ENCODE measurements at places on chromosomes 3 and 15.

GRCh38 chr3:81676706-81677456 lies 84.6 kb downstream of the GBE1 start:
- no peak overlapping the region for H3K4me3 ChIP-seq
- no peaks in the 10 kb centered on the region for H3K4me1 ChIP-seq
- no peak overlapping the region for H3K27ac ChIP-seq
- no peaks in the 10 kb centered on the region for H3K36me3 ChIP-seq

DNA sequence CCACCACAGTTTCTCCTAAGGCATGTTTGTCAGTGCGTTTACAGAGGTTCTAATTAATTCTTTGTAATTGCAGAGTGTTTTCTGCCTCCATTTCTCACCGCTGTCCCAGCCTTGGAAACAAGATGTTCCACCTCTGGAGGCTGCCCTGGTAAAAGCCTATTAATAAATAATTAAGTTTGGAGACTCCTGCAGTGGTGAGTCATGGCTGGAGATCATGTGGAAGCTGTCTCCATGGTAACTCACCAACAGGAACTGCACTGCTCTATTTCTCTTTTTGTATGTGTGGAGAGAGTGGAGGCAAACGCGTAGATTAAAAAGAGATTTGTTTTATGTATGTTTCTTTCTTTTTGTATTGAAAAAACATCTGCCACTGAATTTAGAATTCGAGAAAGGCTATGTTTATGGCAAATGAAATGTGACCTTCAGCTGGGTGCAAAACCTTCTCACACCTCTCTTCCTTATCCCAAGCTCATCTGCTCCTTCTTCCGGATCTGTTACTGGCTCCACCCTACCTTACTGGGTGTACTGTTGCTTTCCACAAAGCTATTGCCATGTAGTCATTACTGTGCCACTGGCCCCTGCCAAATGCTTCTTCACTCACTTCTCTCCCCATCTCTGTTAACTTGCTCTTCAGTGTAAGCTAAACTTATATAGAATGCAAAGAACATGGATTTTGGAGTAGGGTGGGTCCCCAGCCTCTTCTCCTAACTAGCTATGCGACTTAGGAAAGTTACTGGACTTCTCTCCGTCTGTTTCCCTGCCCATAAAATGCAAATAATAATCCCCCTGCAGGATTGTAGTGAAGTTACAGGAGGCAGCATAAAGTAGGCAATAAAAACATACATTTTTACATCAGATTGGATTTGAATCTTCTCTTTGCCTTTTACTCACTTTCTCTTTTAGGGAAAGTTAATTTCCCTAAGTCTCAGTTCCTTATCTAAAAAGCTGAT lies 778.5 kb downstream of the NTRK3 start:
- no peak for DNase-seq
- no peaks in the 10 kb centered on the region for H3K36me3 ChIP-seq
- H3K4me3 ChIP-seq = no peak overlapping the region
- peaks cover 10% of the 10 kb centered on the region for H3K4me1 ChIP-seq
- H3K27me3 ChIP-seq = peaks cover 1% of the 10 kb centered on the region
- H3K27ac ChIP-seq = peak overlapping the region; percentile 1

DNA sequence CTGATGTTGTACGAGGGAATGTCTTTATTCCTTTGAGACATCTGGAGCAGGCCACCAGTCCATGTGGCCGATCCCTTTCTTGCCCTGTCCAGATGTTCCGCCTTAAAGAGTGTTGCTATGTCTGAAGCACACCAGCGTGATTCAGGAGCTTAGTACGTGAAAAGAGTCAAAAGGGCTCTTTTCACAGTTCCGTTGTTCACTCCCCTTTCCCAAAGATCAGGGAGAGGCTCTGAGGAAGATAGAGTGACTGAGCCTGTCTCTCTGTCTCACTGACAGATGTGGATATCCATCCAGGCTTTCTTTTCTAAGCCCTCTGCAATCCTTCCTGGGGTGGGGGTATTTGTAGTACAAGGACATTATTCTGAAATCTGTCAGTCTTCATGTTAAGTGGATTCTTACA lies 262.5 kb upstream of the LRTM1 start:
- H3K27ac ChIP-seq = peak overlapping the region; percentile 74
- DNase-seq = no peak
- H3K4me1 ChIP-seq = peaks cover 52% of the 10 kb centered on the region
- no peaks in the 10 kb centered on the region for H3K36me3 ChIP-seq
- peaks cover 4% of the 10 kb centered on the region for H3K27me3 ChIP-seq

DNA sequence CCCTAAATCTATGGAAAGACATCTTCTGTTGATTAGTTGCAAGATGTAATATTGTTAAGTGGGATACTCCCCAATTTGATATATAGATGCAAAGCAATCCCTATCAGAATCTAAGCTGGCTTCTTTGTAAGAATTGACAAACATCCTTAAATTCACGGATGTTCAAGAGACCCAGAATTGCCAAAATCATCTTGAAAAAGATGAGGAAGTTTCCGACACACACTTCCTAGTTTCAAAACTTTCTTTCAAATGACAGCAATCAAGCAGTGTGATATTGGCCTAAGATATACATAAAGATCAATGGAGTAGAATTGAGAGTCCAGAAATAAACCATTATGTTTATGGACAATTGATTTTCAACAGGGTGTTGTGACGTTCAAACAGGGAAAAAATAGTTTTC lies 383.6 kb downstream of the LPP start:
- H3K27me3 ChIP-seq = no peaks in the 10 kb centered on the region
- no peak overlapping the region for H3K27ac ChIP-seq
- peaks cover 18% of the 10 kb centered on the region for H3K4me1 ChIP-seq
- no peaks in the 10 kb centered on the region for H3K36me3 ChIP-seq

- H3K4me3 ChIP-seq = no peak overlapping the region
- H3K36me3 ChIP-seq = peaks cover 13% of the 10 kb centered on the region
- peaks cover 17% of the 10 kb centered on the region for H3K4me1 ChIP-seq
- no peaks in the 10 kb centered on the region for H3K27me3 ChIP-seq
Observed at GRCh38 chr15:90881978-90882721, 2.2 kb upstream of the FES start.

DNA sequence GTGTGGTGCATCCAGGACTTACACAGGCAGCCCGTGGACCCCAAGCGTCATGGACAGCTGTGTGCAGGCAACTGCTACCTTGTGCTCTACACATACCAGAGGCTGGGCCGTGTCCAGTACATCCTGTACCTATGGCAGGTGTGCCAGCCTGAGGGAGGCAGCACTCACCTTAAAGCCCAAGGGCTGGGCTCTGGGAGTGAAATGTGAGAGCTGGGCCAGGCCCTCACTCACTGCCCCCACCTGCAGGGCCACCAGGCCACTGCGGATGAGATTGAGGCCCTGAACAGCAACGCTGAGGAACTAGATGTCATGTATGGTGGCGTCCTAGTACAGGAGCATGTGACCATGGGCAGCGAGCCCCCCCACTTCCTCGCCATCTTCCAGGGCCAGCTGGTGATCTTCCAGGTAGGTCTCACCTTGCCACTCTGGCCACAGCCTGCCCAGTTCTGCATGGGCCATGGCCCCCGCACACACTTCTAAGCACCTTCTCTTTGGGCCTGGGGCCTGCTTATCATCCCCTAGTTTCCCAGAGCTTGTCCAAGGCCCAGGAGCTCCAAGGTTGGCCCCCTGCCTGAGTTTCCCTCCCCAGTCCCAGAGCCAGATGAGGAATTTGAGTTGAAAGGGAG lies 11.0 kb downstream of the VILL start:
- DNase-seq = peak; percentile 19
- H3K27ac ChIP-seq = no peak overlapping the region
- H3K36me3 ChIP-seq = peaks cover 22% of the 10 kb centered on the region
- H3K4me1 ChIP-seq = peaks cover 38% of the 10 kb centered on the region
- H3K4me3 ChIP-seq = no peak overlapping the region

DNA sequence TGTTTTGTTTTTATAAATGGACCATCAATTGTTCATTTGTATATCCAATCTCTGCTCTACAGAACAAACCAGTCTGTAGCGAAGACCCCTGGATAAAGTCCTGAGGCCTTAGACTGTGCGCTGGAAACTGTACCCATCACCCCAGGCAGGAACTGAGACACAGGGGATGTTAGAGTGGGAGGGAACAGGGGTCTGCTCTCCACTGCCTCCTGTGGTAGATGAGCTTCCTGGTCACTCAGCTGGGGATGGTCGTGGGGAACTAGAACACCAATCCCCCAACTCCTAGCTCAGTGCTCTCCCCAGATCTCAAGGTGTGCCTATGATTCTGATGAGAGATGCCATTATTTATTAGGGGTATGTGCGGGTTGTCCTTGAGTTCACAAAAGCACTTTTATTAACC lies 340.2 kb upstream of the IGF1R start:
- H3K4me3 ChIP-seq = no peak overlapping the region
- H3K27me3 ChIP-seq = peaks cover 30% of the 10 kb centered on the region
- no peaks in the 10 kb centered on the region for H3K36me3 ChIP-seq
- no peaks in the 10 kb centered on the region for H3K4me1 ChIP-seq

DNA sequence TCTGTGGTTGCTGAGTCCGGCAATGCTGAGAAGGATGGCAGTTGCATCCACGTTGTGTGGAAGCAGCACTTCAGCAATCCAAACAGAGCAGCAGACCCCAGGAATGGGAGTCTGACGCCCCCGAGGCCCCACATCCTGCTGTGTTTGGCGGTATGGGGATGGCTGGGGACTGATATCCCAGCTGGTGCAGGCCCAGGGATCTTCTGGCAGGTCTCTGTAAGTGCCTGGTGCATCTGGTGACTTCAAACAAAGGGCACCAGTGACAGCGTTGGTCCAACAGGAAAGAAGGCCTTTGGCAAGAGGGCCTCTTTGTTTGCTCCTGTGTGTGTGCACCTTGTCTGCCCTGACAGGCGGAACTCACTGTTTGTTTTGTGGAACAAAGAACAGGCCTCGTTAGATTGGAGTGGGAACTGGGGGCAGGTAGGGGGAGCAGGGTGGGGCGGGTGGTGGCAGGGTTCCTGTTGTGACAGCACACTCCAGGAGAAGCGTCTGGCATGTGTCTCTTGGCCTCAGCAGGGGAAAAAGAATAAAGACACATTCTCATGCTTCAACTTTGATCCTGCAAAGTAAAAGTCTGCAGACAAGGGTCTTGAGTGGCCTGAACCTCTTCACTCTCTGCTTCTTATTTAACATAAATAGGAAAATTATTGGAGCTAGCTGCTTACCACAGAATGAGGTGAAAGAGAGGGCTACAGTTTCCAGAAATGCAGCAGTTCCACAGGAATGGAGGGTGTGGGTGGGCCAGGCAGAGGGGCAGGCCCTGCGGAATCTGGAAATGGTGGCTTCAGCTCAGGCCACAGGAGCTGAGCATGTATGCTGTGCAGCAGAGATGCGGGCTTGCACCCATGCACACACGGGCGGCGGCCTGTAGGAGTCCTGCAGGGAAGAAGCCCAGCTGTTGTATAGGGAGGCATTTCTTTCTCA lies 94.5 kb upstream of the MYZAP start:
- no peak overlapping the region for H3K4me3 ChIP-seq
- H3K27me3 ChIP-seq = peaks cover 11% of the 10 kb centered on the region
- H3K36me3 ChIP-seq = no peaks in the 10 kb centered on the region

GRCh38 chr3:71241246-71241901 lies 342.2 kb downstream of the FOXP1 start:
- peaks cover 18% of the 10 kb centered on the region for H3K36me3 ChIP-seq
- H3K27ac ChIP-seq = peak overlapping the region; percentile 26
- peak overlapping the region; percentile 66 for H3K4me3 ChIP-seq
- H3K4me1 ChIP-seq = peaks cover 82% of the 10 kb centered on the region
- no peaks in the 10 kb centered on the region for H3K27me3 ChIP-seq
